Type B pancreatic cell (in vitro differentiated cells): ENCODE measurements at places on chromosomes 6 and 20.

GRCh38 chr6:57267586-57268293 is 45.6 kb upstream of the RAB23 start:
- DNase-seq, result no peak

DNA sequence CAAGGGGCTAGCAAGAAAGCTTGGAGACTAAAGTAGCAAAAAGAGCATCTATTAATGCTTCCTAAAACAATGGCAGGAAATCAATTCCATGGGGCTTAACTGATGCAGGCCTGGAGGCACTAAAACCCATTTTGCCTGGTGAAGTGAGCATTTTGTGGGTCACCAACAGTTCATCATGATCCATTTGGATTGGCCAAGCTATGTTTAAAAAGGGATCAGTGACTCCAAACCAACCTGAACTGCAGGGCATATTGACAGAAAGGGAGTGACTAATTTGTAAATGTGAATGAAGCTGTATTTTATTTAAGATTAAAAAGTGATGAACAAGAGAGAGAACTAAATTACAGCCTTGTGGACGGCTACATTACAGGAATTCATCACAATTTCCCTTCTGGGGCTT is 132.0 kb downstream of the PCSK2 start:
- no peak for DNase-seq

DNA sequence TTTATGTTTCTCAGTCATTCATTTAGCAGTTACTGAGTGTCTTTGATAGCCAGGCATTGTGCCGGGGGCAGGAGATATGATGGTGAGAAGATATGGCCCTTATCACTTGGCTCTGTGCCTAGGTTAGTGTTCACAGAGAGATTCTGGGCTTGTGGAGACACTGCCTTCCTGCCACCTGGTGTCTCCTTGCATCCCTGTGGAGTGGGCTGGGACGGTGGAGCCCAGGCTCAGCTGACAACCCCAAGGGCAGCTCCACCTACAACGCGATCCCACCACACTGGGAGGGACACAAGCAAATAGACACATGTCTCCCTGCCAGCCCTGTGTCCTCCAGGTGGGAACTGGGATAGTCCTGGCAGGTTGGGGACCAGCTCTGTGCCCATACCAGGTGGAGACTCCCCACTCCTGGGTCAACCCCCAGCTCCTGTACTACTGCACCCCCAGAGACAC is 30.3 kb upstream of the VEGFA start:
- DNase-seq, result no peak

DNA sequence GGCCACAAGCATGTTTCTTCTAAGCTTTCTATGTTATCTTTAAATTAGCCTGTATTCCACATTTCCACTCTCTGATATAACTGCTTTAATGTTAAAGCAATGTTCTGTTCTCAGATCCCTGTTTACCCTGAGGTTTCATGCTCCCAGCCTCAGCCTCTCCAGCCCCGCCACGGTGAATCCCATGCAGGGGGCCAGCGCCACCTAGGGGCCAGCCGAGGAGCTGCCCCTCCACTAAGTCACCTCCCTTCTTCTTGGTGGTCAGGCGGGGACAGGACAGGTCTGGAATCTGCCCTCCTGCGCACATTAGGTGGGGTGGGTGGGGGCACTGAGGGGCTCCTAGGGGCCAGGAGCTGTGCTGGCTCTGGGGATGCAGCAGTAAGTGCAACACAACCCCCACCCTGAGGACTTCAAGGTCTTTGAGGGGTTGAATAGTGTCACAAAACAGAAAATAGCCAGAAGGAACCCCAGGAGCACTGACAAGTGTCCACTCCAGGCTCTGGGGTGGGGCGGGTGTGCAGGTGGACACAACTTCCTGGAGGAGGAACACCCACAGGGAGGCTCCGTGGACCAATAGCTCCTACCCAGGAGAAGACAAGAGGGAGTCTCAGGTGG is 61.6 kb downstream of the RAB44 start:
- peak; percentile 91 for DNase-seq

GRCh38 chr6:159045801-159046200 is 1.0 kb upstream of the TAGAP start:
- DNase-seq, result peak; percentile 20

DNA sequence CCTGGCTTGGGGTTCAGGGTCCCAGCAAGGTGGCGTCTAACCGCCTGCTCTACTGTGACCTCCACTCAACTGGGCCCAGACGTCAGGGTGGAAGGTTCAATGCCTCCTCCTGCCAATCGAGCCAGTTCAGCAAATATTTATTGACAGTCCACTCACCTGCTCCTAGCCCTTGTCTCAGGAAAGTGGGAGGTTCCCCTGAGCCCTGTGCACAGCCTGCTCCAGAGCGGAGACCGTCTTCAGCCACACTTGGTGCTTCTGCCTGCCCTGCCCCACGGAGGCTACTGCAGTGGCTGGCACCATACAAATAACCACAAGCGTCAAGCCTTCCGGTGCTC is 6.1 kb downstream of the CCDC167 start:
- DNase-seq, result no peak

DNA sequence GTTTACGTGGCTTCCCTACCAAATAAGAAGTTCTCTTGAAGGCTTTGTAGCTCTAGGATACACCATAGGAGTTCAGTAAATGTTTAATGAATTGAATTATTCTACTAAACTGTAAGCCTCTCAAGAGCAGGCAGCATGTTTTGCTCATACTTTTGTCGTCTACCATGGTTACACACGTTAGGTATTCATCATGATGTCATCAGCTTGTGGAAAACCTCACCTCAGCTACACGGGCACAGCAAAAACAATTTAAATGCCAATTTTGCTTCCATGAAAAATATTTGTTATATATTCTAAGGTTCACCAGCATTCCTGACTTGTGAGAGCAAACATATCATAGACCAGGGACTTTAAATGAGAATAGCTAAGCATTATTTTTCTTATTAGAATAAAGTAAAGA is 16.7 kb downstream of the NCOA5 start:
- DNase-seq, result no peak

DNA sequence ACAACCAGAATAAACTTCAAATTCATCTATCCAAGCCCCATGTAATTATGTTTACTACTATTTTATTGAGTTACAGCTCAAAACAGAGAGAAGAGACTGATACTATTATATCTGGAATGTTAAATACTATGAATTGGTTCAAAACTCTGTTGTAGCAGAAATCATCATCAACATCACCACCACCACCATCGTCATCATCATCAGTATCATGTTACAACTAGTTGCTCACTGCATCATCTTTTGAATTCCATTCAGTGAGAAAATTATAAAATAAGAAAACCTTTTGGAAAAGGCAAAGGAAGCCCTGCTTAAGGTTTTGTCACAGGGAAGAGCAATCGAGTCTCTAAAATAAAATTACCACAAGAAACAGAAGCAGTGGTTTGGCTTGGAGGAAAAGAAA is 36.2 kb upstream of the THEMIS start:
- DNase-seq, result no peak

- no peak for DNase-seq
These were observed 19.8 kb downstream of the DSE start for GRCh38 chr6:116390581-116390980.

DNA sequence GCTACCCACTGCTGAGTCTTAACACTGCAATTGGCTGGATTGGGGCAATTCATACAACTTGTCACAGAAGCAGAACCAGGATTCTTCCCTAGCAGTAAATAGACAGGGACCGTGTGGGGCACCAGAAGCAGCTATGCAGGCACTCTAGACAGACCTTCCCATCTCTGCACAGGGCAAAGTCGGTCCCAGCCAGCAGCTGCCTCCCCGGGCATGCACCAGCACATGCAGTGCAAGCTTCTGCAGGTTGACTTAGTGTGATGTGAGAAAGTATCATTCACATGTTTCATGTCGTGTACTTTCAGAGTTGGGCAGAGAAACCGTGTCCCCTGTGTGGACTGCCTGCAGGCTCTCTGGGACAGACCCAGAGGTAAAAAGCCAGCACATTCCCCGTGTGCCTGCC is 98.0 kb upstream of the FOXA2 start:
- DNase-seq, result no peak

- DNase-seq, result no peak
These were observed 101.0 kb upstream of the MTHFD1L start for GRCh38 chr6:150764334-150765066.

GRCh38 chr20:50345712-50346373 is 155.2 kb downstream of the CEBPB start:
- DNase-seq, result no peak

GRCh38 chr20:22866812-22867341 is 168.2 kb upstream of the SSTR4 start:
- DNase-seq, result no peak

DNA sequence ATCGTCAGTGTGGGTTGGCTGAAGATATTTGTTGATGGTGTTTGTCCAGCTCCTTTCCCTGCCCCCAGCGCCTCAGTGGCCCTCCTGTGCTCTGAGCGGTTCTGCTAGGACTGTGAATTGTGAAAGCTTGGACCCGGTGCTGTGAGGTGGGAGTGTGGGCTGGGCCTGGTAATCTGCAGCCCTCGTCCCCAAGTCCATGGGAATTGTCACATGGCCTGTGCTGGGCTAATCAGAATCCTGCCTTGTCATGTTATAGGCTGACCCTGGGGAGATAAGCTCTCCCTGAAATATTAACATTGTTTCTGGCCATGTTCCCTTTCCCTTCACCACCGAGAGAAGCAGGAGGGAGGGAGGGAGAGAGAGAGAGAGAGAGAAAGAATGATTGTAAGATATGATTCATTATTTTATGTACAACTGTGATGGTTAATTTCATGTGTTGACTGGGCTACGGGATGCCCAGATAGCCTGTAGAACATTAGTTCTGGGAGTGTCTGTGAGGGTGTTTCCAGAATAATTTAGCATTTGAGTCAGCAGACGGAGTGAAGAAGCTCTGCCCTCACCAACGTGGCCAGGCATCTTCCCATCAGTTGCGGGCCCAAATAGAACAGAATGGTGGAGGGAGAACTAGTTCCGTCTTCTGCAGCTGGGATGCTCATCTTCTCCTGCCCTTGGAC is 62.4 kb downstream of the TFAP2C start:
- no peak for DNase-seq

DNA sequence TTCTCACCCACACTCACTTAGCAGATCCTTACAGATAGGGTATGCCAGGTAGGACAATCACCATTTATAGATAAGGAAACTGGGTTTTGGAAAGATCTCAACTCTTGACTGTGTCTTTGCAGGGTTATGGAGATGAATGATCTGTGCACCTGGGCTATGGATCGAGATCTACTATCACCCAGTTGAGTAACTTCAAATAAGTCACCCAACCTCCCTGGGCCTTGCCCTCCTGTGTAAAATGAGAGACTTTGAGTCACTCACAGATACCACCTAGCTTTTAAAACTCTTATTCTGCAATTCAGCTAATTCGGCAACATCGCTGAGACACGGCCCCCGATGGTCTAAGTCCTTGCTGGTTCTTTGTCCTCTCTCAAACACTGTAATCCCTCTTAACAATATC is 53.5 kb downstream of the HIVEP2 start:
- DNase-seq, result no peak

DNA sequence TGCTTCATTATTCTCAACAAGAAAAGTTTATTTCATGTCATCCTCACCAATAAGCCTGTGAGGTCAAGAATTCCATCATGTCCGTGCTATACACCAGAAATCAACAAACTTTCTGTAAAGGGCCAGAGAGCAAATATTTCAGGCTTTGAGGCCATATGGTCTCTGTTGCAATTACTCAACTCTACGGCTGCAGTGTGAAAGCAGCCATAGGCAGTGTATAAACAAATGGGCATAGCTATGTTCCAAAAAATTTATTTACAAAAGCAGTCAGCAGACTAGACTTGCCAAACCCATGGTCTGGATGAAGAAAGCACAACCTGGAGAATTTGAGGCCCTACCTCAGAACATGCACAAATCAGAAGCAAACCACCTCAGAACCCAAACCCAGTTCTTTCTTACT is 118.5 kb downstream of the PCSK2 start:
- DNase-seq, result no peak

- no peak for DNase-seq
These were observed 178.4 kb upstream of the EYA4 start for GRCh38 chr6:133062696-133063306.

DNA sequence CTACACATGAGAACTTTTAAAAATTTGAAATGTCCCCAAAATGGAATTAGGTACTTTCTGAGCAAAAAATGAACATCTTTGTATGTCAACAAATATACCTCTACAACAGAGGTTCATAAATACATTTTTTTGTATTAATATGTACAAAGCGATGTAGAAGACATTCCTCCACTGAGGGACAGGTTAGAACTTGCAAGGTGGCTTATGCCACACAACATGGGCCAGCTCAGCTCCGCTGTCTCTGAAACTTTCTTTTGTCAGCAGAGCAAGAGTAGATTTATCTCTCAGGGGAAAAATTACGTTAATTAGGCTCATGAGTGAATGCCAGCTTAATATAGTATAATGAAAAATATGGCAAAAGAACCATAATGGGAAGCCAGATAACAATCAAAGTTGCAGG is 10.6 kb upstream of the TMEM242 start:
- DNase-seq, result no peak

DNA sequence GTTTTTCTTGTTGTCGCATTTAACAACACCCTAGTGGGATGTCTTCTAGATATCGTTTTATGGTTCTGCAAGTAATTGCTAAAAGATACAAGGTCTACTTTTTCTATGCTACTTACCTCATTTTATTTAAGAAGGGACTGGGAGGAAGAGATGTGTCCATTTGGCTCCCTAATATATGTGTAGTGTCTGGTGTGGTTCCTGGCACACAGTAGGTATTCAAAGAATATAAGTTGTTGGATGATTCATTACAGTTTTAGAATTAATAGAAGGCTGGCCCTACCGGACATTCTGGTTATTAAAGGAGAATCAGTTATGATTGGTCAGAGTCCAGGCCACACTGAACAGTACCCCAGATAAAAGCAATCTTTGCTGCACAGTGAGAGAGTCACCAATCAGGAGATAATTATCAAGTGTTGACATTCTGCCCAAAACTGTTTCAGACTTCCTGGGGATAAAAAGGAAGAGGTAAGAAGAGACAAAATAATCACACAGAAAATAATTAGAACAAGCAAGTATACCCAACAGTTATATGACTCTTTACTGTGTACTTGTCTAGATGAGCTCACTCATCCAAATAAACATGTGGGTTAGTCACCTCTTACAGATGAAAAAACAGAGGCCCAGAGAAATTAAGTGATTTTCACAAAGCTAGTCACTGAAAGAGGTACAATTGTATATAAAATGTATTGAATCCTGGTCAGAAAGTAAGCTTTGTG is 7.0 kb downstream of the TMEM244 start:
- DNase-seq, result no peak
